ENCODE measurements at places on chromosomes 12 and 14. TPM values are rescaled to one million over a fixed set of nuclear protein-coding genes. Genes with fewer than 3 reads are reported as not detected.

DNA sequence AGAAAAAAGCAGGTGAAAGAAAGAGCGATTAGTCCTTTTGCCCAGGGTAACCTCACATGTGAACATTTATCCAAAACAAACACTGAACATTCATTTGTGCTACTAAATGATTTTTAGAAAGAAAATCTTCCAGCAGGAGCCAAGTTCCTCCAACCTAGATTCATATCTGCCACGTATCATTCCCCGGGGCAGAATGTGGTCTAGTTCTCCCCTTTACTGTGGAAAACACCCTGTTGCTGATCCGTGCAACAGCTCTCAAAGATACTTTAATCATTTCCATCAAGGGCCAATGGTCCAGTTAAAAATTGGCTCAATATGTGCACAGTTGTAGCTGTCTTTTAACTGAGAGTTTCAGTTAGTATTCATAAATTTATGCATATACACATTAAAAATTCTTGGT is 479.1 kb downstream of the ATP23 start:
- no peak for DNase-seq
- H3K27me3 ChIP-seq: no peaks in the 10 kb centered on the region
- no peak overlapping the region for H3K27ac ChIP-seq
- H3K4me3 ChIP-seq: no peak overlapping the region

GRCh38 chr12:92927436-92928281 is 1.4 kb downstream of the EEA1 start:
- DNase-seq: no peak
- H3K4me3 ChIP-seq: peak overlapping the region; percentile 79
- H3K27me3 ChIP-seq: no peaks in the 10 kb centered on the region
- no peaks in the 10 kb centered on the region for H3K36me3 ChIP-seq
- H3K27ac ChIP-seq: no peak overlapping the region

GRCh38 chr14:99630202-99630601 is 14.7 kb upstream of the HHIPL1 start:
- peaks cover 9% of the 10 kb centered on the region for H3K4me1 ChIP-seq
- no peak overlapping the region for H3K27ac ChIP-seq
- H3K4me3 ChIP-seq: no peak overlapping the region
- no peak for DNase-seq
- H3K27me3 ChIP-seq: no peaks in the 10 kb centered on the region

GRCh38 chr12:1445807-1446206 is 148.6 kb downstream of the FBXL14 start:
- peaks cover 15% of the 10 kb centered on the region for H3K4me1 ChIP-seq
- peak overlapping the region; percentile 59 for H3K27ac ChIP-seq
- no peak overlapping the region for H3K4me3 ChIP-seq
- H3K36me3 ChIP-seq: peaks cover 10% of the 10 kb centered on the region

DNA sequence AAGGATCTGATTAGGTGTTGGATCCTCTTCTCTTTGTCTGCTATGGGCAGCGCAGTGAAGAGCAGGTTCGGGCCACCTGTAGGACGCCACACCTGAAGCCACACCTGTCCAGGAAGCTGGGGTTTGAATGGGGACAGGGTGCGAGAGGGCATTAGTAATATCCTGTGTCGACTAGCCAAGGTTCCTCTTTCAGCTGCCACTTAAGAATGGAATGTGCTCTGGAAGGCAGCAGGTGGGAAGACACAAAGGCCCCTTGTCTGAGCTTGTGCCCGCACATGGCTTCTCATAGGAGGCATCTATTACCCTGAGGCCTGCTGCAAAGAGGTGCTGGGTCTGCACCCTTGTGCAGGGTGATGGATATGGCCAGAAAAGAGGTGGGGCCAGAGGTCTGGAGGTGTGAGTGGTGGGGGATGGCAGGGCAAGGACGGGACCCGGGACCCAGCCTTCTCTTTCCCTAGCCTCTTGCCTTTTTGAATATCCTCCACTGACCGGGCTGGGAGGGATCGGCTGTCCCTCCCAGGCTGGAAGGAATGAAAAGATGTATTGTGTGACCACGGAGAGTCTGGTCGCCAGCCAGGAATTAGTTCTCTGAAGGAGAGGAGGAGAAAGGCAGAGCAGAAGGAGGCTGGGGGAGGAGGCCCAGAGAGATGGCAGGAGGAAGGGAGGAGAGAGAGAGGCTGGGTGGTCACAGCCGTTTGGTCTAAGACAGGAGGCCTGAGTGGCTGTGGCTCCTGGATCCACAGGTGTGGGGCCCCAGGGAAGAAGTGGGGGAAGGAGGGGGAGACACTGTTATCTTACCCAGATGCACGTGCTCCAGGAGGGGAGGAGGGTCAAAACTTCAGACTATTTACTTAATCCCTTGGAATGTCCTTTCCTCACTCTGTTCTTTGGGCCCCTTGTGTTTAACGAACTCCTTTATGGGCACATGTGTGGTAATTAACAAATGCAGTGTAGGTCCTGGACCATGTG is 101.5 kb downstream of the SMOC1 start:
- no peaks in the 10 kb centered on the region for H3K36me3 ChIP-seq
- H3K27ac ChIP-seq: no peak overlapping the region
- peaks cover 3% of the 10 kb centered on the region for H3K27me3 ChIP-seq
- peaks cover 14% of the 10 kb centered on the region for H3K4me1 ChIP-seq

DNA sequence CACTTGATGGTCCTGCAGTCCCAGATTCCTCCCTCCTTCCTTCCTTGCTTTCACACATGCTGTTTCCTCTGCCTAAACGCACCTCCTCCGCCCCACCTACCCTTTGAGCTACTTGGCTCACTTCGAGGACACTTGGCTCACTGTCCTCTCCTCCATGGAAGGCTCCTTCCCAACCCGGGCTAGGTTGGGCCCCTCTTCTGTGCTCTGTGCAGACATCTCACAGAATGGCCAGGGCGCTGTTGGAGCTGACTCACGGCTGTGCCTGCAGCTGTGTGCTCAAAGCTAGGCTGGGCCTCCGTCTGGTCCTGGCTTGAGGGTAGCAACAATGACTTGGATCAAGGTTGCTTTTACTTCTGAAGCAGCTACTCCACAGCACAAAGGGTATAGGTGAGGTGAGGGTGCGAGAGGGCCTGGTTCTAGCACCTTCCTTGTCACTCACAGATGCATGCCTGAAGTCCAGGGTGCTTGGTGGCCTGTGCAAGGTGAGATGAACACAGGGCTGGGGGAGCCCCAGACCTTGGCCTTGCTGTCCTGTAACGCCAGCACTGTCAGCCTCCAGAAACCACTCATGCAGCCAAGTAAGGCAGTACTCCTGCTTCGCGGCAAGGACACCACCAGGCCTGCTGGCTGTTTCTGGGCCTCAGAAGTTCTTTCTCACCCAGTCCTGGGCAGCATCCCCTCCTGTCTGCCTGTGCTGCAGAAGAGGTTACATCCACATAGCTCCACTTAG is 61.8 kb downstream of the GALNT16 start:
- peaks cover 16% of the 10 kb centered on the region for H3K4me1 ChIP-seq
- DNase-seq: peak; percentile 8
- H3K36me3 ChIP-seq: no peaks in the 10 kb centered on the region
- no peak overlapping the region for H3K4me3 ChIP-seq
- H3K27me3 ChIP-seq: no peaks in the 10 kb centered on the region
- H3K27ac ChIP-seq: no peak overlapping the region

DNA sequence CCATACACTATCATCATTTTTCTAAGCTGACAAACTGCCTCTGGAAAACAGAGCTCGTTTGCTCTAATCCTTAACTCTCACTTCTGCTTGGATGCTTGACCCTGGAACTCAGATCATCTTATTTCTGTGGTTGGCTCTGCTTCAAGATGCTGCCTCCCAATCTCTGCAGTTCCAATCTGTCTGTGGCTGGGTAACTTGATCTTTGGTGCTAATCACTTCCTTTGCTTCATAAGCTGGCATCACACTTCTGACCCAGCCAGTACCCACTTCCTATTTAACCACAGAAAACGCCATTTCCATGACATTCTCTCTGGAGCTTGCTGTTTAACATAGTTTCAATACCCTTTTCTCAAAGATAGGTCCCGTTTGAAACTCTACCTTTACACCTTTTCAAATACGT is 254.2 kb downstream of the ACSS3 start:
- H3K4me1 ChIP-seq: peaks cover 5% of the 10 kb centered on the region
- no peaks in the 10 kb centered on the region for H3K27me3 ChIP-seq
- no peak overlapping the region for H3K4me3 ChIP-seq
- no peaks in the 10 kb centered on the region for H3K36me3 ChIP-seq

DNA sequence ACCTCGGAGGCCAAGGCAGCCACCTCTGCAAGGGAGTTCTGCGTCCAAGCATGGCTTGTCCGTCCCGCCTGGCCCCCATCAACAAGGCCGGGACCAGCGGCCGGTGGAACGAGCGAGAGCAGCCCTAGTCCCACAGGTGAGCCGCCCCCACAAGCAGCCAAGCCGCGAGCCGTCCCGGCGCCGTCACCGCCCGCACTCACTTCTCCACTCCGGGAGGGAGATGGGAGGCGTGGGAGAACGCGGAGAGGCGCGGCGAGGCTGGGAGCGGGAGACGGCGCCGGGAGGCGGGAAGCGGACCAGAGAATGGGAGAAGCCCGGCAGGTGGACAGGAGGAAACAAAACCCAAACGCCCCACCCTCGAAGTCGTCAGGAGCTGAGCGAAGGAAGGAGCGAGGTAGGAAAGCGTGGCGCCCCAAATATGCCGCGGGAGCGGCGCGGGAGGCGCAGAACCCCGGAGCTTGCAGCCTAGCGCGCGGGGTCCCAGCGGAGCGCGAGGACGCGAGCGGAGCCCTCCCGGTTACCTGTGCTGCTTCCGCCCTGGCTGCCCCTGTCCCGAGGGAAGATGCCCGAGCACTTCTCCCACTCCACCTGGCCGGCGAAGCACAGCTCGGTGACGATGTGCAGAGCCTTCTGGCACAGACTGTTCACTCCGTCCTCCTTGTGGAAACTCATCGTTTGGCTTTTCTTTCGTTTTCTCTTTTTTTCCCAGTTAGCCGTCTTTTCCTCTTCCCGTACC is 600 bp downstream of the SYT10 start:
- no peak overlapping the region for H3K27ac ChIP-seq
- peak overlapping the region; percentile 86 for H3K4me3 ChIP-seq
- no peaks in the 10 kb centered on the region for H3K36me3 ChIP-seq
- peak; percentile 57 for DNase-seq

DNA sequence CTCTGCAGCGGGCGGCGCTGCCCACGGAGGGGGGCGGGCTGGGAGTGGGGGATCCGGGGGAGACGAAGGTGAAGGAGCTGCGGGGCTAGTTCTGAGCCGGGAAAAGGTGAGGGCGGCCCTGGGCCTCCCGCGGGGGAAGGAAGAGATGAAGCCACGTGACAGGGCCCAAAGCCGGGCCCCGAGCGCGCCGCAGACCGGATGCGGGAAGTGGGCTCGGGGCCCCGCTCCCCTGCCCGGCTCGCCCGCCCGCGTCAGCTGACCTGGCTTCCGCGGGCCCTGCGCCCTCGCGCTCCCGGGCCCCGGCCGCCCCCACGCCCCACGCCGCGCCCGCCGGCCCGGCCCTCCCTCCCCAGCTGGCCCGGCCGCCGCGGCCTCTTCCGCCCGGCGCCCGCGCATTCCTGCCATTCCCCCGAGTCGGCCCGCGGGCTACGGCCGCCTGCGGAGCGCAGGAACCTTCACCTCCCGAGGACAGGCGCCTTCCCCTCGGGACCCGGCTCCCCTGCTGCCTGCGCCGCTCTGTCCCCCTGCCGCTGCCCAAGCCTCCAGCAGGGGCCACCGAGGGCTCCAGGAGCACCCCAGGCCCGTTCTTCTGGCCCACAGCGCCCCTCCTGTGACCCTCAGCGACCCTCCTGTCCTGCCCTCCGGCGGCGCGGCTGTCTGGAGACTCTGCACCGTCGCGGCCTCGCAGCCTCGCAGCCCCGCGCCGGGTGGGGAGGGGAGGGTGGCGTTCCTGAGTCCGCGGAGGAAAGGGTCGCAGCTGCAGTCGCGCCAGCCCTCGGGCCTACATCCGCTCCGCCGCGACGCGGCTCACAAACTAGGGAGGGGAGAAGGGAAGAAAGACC is 20.4 kb downstream of the NINJ2 start:
- H3K4me1 ChIP-seq: peaks cover 7% of the 10 kb centered on the region
- H3K36me3 ChIP-seq: no peaks in the 10 kb centered on the region
- no peak overlapping the region for H3K27ac ChIP-seq
- H3K27me3 ChIP-seq: no peaks in the 10 kb centered on the region
- peak overlapping the region; percentile 66 for H3K4me3 ChIP-seq
- peak; percentile 71 for DNase-seq

- no peak overlapping the region for H3K4me3 ChIP-seq
- peaks cover 8% of the 10 kb centered on the region for H3K4me1 ChIP-seq
- no peaks in the 10 kb centered on the region for H3K36me3 ChIP-seq
- H3K27ac ChIP-seq: no peak overlapping the region
- H3K27me3 ChIP-seq: no peaks in the 10 kb centered on the region
Observed at GRCh38 chr12:3446235-3446634, 44.8 kb upstream of the PRMT8 start.

GRCh38 chr12:84691266-84691665 is 221.3 kb downstream of the SLC6A15 start:
- H3K27ac ChIP-seq: peak overlapping the region; percentile 96
- peak overlapping the region; percentile 37 for H3K4me3 ChIP-seq
- no peaks in the 10 kb centered on the region for H3K27me3 ChIP-seq
- peaks cover 12% of the 10 kb centered on the region for H3K36me3 ChIP-seq

DNA sequence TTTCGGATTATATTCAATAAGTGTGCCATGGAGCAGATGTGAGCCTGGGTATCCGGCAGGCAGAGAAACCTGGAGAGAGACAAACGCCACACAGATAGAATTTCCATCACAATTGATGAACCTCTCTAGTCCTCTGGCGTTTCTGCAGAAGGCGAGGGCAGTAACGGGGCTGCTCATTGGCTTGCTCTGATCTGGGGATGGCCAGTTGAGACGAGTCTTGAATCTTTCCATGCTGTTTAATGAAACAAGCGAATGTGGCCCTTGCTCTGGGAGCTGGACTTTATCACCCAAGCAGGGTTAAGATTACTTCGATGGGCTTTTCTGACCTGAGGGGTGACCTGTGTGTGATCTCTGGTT is 42.4 kb upstream of the CLMN start:
- H3K4me3 ChIP-seq: peak overlapping the region; percentile 72
- peaks cover 15% of the 10 kb centered on the region for H3K27me3 ChIP-seq
- H3K27ac ChIP-seq: peak overlapping the region; percentile 97
- peak; percentile 42 for DNase-seq

GRCh38 chr14:95523051-95523814 is 6.8 kb upstream of the SYNE3 start:
- H3K27me3 ChIP-seq: peaks cover 10% of the 10 kb centered on the region
- no peak overlapping the region for H3K4me3 ChIP-seq
- no peak overlapping the region for H3K27ac ChIP-seq
- H3K4me1 ChIP-seq: peaks cover 14% of the 10 kb centered on the region
- no peak for DNase-seq

GRCh38 chr14:44384093-44384492 is 123.0 kb downstream of the FSCB start:
- no peaks in the 10 kb centered on the region for H3K27me3 ChIP-seq
- peaks cover 2% of the 10 kb centered on the region for H3K4me1 ChIP-seq
- peaks cover 2% of the 10 kb centered on the region for H3K36me3 ChIP-seq
- no peak for DNase-seq
- H3K27ac ChIP-seq: no peak overlapping the region

DNA sequence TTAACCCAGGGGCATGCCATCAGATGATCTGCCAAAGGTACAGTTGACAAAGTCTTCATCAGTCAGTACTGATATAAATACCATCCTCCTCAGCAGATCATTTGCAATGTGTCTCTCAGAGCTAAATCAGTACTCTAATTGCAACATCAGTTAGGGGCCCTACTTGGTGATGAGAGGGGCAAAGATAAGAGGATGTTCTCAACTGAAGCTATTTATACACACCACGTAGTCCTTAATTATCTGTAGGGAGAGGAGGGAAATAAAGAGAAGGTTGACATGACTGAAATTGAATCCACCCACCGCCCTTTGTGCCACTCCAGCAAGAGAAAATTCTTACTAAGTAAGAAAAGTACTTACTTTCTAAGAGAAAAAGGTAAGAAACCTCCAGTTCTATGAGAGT is 157.8 kb upstream of the NUDT4 start:
- 0 out of 2 replicates have a peak, but pooled peaks cover 5% of the 10 kb centered on the region for H3K36me3 ChIP-seq
- no peak overlapping the region for H3K27ac ChIP-seq
- DNase-seq: no peak
- peaks cover 14% of the 10 kb centered on the region for H3K4me1 ChIP-seq

Gene FAIM2
- 0.18 TPM for total RNA-seq

Gene KRT7
- total RNA-seq: 11.5 TPM

Gene NGB
- 0.33 TPM for total RNA-seq

Gene SDS
- 0.31 TPM for total RNA-seq

Gene ZC2HC1C
- total RNA-seq: 1.3 TPM

Gene PLXNC1
- 2.0 TPM for total RNA-seq
